ENCODE measurements at places on chromosomes 5 and 9.

DNA sequence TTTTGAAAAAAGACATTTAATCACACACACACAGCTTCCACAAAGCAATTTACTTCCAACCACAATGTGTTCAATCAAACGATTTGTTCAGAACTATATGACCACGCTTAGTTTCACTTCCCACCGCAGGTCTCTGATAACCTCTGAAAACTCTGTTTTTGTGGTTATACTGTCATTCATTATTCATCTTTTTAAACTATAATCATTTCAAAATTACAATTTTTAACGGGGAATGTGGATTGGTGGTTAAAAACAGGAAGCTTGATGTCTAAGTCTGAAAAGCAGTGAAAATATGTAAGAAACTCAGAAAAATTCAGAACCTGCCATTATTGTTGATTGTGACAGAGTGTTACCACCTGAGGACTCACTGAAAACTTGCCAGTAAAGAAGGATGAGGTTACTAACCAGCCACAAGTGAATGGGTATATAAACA, 12.7 kb upstream of the TMEM174 start:
- DNase-seq = no peak

DNA sequence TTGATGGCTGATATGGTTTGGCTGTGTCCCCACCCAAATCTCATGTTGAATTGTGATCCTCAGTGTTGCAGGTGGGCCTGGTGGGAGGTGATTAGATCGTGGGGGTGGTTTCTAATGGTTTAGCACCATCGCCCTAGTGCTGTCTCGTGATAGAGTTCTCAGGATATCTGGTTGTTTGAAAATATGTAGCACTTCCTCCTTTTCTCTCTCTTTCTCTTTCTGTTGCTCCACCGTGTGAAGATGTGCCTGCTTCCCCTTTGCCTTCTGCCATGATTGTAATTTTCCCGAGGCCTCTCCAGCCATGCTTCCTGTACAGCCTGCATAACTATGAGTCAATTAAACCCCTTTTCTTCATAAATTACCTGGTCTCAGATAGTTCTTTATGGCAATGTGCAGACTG, 111.6 kb downstream of the SREK1 start:
- DNase-seq = no peak

GRCh38 chr5:15079566-15079965, 208.0 kb upstream of the ANKH start:
- no peak for DNase-seq

DNA sequence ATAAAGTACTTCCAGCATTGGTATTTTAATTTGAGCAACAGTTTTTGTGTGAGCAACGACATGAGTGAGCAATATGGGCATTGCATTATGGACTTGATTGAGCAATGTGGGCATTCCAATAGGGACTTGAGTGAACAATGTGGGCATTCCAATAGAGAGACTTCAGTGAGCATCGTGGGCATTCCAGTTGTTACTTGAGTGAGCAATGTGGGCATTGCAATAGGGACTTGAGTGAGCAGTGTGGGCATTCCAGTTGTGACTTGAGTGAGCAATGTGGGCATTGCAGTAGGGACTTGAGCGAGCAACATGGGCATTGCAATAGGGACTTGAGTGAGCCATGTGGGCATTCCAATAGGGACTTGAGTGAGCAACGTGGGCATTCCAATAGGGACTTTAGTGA, 52.2 kb downstream of the ZCCHC7 start:
- no peak for DNase-seq

DNA sequence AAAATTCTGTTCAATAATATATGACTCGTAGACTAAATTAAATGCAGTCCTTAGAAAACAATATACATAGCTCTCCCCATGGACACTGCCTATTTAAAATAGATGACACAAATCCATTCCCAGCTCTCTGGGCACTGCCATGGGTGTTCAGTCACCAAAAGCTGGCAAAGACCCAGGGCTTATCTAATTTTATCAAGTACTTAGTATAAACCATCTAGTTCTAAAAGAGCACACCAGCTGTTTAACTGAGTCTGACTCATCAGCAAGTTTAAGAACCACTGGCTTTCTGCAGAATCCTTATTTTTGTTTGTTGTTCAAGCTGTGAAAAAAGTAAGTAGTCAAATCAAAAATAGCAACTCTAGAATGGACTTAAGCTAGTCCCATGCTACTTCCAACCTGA, 107.6 kb downstream of the PLPP1 start:
- DNase-seq = no peak

Measured in NCI-H2081 (cell line).